ENCODE measurements at places on chromosomes 2 and 18. TPM values are rescaled to one million over a fixed set of nuclear protein-coding genes. Genes with fewer than 3 reads are reported as not detected.

The CHRND gene
- not detected for total RNA-seq

The SNORC gene
- 0.98 TPM for total RNA-seq

The IL36G gene
- not detected for total RNA-seq

The TTC31 gene
- total RNA-seq, result 51.3 TPM

The ATIC gene
- 44.5 TPM for total RNA-seq

The SCN7A gene
- total RNA-seq, result not detected

The FAM124B gene
- 2.4 TPM for total RNA-seq

The LAMA1 gene
- total RNA-seq, result not detected

The MYL12B gene
- 210 TPM for total RNA-seq

The RSAD2 gene
- 12.0 TPM for total RNA-seq

The CD302 gene
- 5.1 TPM for total RNA-seq

The SERPINB4 gene
- not detected for total RNA-seq

The IL36RN gene
- not detected for total RNA-seq

The FSIP2 gene
- 1.5 TPM for total RNA-seq

- H3K4me3 ChIP-seq, result no peak overlapping the region
- no peaks in the 10 kb centered on the region for H3K36me3 ChIP-seq
- DNase-seq, result no peak
Observed at GRCh38 chr2:167509586-167509985, 621.3 kb downstream of the XIRP2 start.

GRCh38 chr18:25349131-25349925, 2.6 kb downstream of the ZNF521 start:
- H3K36me3 ChIP-seq, result no peaks in the 10 kb centered on the region
- H3K4me1 ChIP-seq, result peaks cover 26% of the 10 kb centered on the region
- peaks cover 30% of the 10 kb centered on the region for H3K27me3 ChIP-seq
- H3K27ac ChIP-seq, result no peak overlapping the region
- peak overlapping the region; percentile 31 for H3K4me3 ChIP-seq

DNA sequence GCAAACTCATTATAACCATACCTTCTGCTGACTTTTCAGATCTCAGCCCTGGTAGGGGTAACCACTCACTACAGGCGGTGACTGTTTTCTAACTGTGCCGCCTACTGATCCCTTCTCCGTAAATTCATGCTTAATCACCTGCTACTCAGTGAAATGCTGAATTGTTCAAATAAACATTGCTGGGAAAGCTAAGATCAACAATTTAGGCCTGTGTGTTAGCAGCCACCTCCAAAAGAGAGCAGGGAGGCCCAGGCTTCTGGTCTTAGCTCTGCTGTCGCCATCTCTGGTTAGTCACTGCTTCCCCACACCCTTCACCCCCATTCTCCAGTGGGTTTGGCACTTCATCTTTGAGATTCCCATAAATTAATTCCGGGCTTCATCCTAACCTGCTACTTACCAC, 21.8 kb upstream of the NT5C1B start:
- H3K36me3 ChIP-seq, result no peaks in the 10 kb centered on the region
- H3K27ac ChIP-seq, result no peak overlapping the region

DNA sequence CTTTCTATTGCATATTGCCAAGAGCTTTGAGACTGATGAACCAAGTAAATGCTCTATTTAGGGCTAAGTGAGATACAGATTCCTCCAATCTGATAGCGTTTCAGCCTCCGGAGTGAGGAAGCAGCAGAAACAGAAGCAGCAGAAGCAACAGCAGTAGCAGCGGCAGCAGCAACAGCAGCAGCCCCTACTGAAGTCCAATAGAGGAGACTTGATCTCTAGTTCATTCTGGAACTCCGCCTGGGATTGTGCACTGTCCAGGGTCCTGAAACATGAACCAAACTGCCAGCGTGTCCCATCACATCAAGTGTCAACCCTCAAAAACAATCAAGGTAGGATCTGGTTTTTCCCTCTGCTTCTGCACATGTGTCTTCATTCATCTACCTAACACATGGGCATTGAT, at the start of gene DPP10:
TSS of gene DPP10 (plus strand) at position 132 of the 400 bp plus-strand sequence.
- H3K27me3 ChIP-seq, result no peaks in the 10 kb centered on the region
- H3K36me3 ChIP-seq, result no peaks in the 10 kb centered on the region
- no peaks in the 10 kb centered on the region for H3K4me1 ChIP-seq
- H3K27ac ChIP-seq, result no peak within 1 kb of the TSS
- H3K4me3 ChIP-seq, result no peak within 1 kb of the TSS
- no peak for DNase-seq

- H3K4me1 ChIP-seq, result no peaks in the 10 kb centered on the region
- H3K4me3 ChIP-seq, result no peak overlapping the region
- DNase-seq, result no peak
Observed at GRCh38 chr2:36731941-36732672, 35.6 kb downstream of the VIT start.

- H3K4me3 ChIP-seq, result no peak overlapping the region
- H3K36me3 ChIP-seq, result no peaks in the 10 kb centered on the region
- DNase-seq, result no peak
- H3K27ac ChIP-seq, result no peak overlapping the region
- no peaks in the 10 kb centered on the region for H3K27me3 ChIP-seq
Observed at GRCh38 chr2:144040834-144041233, 479.1 kb downstream of the ZEB2 start.

DNA sequence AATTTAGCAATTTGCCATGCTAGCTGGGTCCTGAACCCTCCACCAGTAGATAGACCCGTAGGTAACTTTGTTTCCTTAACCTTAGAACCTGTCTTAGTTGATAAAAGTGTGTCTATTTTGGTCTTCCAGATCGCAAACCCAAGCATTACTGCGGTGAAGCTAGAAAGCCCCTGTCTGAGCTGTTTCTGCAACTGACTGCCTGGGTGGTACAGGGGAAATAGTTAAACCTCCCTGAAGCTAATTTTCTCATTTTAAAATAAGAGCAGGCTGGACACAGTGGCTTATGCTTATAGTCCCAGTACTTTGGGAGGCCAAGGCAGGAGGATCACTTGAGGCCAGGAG, 101.7 kb upstream of the MSH2 start:
- no peak for DNase-seq
- H3K27me3 ChIP-seq, result no peaks in the 10 kb centered on the region

DNA sequence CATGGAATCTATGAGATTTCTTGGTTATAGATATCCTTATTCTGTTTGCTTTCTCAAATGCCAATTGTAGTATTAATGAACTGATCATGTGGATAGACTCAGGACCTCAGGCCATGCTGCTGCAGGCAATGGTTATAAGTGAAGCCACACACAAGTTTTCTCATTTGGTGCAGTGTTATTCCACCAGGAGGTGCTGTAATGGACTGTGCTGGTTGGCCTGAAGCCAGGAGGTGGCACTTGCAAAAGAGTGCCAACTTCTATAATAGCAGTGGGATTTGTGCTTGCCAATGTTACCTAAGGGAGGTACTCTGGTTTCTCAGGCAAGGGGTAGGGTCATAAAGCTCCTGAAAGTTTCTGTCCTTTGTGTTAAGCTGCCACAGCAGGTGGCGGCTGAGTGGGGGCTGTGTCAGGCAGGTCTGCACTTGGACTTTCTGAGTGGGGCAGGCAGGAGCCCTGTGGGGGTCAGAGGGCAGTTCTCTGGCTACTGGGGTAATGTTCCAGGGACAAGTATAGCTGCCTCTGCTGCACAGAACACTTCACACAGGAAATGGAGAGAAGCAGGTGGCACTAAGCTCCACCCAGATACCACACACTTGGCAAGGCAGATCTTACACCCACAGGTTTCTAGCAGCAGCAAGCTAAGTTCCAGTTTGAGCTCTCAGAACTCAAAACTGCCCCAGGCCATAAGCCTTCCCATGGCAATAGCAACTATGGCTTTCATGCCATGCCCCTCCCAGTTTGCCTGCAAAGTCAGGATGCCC, 352.6 kb upstream of the CWC22 start:
- no peaks in the 10 kb centered on the region for H3K36me3 ChIP-seq
- DNase-seq, result peak; percentile 17
- H3K27me3 ChIP-seq, result no peaks in the 10 kb centered on the region
- H3K27ac ChIP-seq, result peak overlapping the region; percentile 19
- no peak overlapping the region for H3K4me3 ChIP-seq
- H3K4me1 ChIP-seq, result peaks cover 22% of the 10 kb centered on the region

GRCh38 chr2:15595342-15595905, 3.8 kb downstream of the DDX1 start:
- H3K36me3 ChIP-seq, result peaks cover 43% of the 10 kb centered on the region
- no peak for DNase-seq
- peaks cover 13% of the 10 kb centered on the region for H3K4me1 ChIP-seq
- H3K27me3 ChIP-seq, result no peaks in the 10 kb centered on the region

DNA sequence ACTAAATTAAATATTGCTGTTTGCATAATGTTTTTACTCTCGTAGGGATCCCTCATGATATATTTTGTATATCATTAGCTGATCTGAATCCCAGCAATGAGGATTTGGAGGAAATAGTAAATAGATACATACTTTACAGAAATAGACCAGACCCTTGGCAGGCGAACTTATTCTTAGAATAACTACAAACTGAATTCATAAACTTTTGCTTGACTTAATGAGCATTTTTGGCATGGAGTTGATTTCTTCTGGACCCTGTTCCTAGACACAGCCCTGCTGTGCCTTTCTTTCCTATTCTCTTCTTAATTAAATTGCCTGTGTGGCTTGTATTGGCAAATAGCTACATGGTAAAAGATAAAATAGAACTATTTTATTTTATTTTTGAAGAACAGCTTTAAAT, 145.9 kb downstream of the GREB1L start:
- H3K27me3 ChIP-seq, result no peaks in the 10 kb centered on the region
- H3K4me3 ChIP-seq, result no peak overlapping the region
- no peak overlapping the region for H3K27ac ChIP-seq
- no peaks in the 10 kb centered on the region for H3K4me1 ChIP-seq
- no peaks in the 10 kb centered on the region for H3K36me3 ChIP-seq
- no peak for DNase-seq

GRCh38 chr2:147420517-147420916, 424.3 kb upstream of the ACVR2A start:
- DNase-seq, result no peak
- H3K36me3 ChIP-seq, result no peaks in the 10 kb centered on the region
- H3K4me3 ChIP-seq, result no peak overlapping the region

- no peaks in the 10 kb centered on the region for H3K27me3 ChIP-seq
- no peak overlapping the region for H3K4me3 ChIP-seq
- H3K27ac ChIP-seq, result no peak overlapping the region
Observed at GRCh38 chr2:84902526-84902925, 2.9 kb upstream of the TMSB10 start.

GRCh38 chr18:7545734-7546133, 21.4 kb upstream of the PTPRM start:
- no peak overlapping the region for H3K27ac ChIP-seq
- no peak for DNase-seq
- H3K4me1 ChIP-seq, result no peaks in the 10 kb centered on the region
- H3K36me3 ChIP-seq, result no peaks in the 10 kb centered on the region
- no peaks in the 10 kb centered on the region for H3K27me3 ChIP-seq

GRCh38 chr2:195575016-195575415, 82.0 kb upstream of the SLC39A10 start:
- no peak overlapping the region for H3K27ac ChIP-seq
- H3K4me1 ChIP-seq, result peaks cover 10% of the 10 kb centered on the region
- H3K36me3 ChIP-seq, result no peaks in the 10 kb centered on the region
- H3K4me3 ChIP-seq, result no peak overlapping the region

- DNase-seq, result no peak
- no peak overlapping the region for H3K27ac ChIP-seq
- no peaks in the 10 kb centered on the region for H3K36me3 ChIP-seq
- H3K4me1 ChIP-seq, result no peaks in the 10 kb centered on the region
- no peaks in the 10 kb centered on the region for H3K27me3 ChIP-seq
Observed at GRCh38 chr2:206323486-206323885, 49.0 kb downstream of the ZDBF2 start.

GRCh38 chr18:27636576-27637085, 451.5 kb upstream of the CHST9 start:
- H3K4me3 ChIP-seq, result no peak overlapping the region
- no peaks in the 10 kb centered on the region for H3K36me3 ChIP-seq
- H3K4me1 ChIP-seq, result no peaks in the 10 kb centered on the region
- H3K27ac ChIP-seq, result no peak overlapping the region
- no peak for DNase-seq

- no peaks in the 10 kb centered on the region for H3K27me3 ChIP-seq
- no peak overlapping the region for H3K27ac ChIP-seq
- no peak overlapping the region for H3K4me3 ChIP-seq
- H3K36me3 ChIP-seq, result no peaks in the 10 kb centered on the region
Observed at GRCh38 chr18:8984131-8984721, 118.3 kb upstream of the NDUFV2 start.

DNA sequence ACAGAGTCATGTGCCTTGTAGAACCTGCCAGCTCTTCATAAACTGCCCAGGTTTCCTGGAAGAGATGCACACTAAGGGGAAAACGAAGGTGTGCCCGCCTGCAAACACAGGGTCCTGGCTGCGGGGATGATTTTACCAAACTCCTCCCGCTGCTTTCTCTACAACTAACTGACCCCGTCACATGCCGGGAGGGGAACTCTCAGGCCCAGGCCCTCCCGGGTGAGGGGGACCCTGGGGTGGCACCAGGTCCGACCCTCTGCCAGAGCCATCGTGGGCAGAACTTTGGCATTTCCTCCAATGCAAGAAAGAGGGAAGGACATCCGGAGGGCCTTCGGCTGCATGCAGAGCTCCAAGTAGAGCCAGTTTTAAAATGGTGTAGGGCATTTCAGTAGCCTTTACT, 28.6 kb downstream of the CAPN13 start:
- H3K36me3 ChIP-seq, result no peaks in the 10 kb centered on the region
- no peak overlapping the region for H3K27ac ChIP-seq
- H3K4me1 ChIP-seq, result no peaks in the 10 kb centered on the region
- H3K4me3 ChIP-seq, result no peak overlapping the region

- DNase-seq, result peak; percentile 72
- peak within 1 kb of the TSS; percentile 71 for H3K27ac ChIP-seq
- no peaks in the 10 kb centered on the region for H3K36me3 ChIP-seq
- H3K4me1 ChIP-seq, result peaks cover 2% of the 10 kb centered on the region
- no peaks in the 10 kb centered on the region for H3K27me3 ChIP-seq
Observed at GRCh38 chr2:201643216-201643890, at the start of gene TMEM237. TSS of gene TMEM237 (minus strand) at chr2:201643503. CDS start at chr2:201643400, 103 bp downstream.

DNA sequence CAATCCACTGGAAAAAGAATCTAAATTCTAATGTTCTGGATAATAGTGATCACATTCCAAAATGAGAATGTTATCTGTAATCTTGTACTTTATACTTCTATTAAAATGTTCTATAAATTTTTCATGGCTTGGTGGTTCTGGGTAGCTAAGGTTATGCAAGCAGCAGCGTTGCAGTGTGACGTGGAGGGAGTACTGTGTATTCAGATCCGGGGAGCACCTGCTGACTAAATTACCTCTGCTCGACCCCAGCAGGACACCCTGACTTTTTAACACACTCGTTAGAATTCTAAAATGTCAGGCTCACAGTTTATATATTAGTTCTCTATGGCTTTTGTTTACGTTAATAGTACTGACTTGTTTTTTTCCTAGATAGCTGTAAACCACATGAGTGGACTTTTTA, 13.0 kb downstream of the ATIC start:
- no peak overlapping the region for H3K27ac ChIP-seq
- no peaks in the 10 kb centered on the region for H3K27me3 ChIP-seq
- H3K4me3 ChIP-seq, result no peak overlapping the region

- no peak overlapping the region for H3K4me3 ChIP-seq
- no peaks in the 10 kb centered on the region for H3K4me1 ChIP-seq
- no peak for DNase-seq
- no peak overlapping the region for H3K27ac ChIP-seq
- H3K36me3 ChIP-seq, result peaks cover 26% of the 10 kb centered on the region
- H3K27me3 ChIP-seq, result no peaks in the 10 kb centered on the region
Observed at GRCh38 chr2:216047397-216047796, 34.0 kb upstream of the MREG start.
